A549 treated with GW870086 at 1 μM for 4 hours (cell line): ENCODE measurements at places on chromosomes 7 and 10. TPM values are rescaled to one million over a fixed set of nuclear protein-coding genes. Genes with fewer than 3 reads are reported as not detected.

Gene KLHDC10
- total RNA-seq = 9.4 to 15.9 TPM (median 13.7 TPM) in 5 replicates

Gene NRAP
- not detected in 5 replicates for total RNA-seq

Gene TLX1
- not detected in 5 replicates for total RNA-seq

Gene MYO1G
- 0.10 to 0.26 TPM (median 0.17 TPM) in 5 replicates for total RNA-seq

Gene SH2B2
- total RNA-seq = 2.1 to 3.8 TPM (median 3.6 TPM) in 5 replicates

Gene SYT15B
- 2.5 to 3.9 TPM (median 2.8 TPM) in 5 replicates for total RNA-seq

Gene TMEM168
- 8.1 to 10.7 TPM (median 9.0 TPM) in 5 replicates for total RNA-seq

Gene ACHE
- total RNA-seq = 2.2 to 3.0 TPM (median 2.8 TPM) in 5 replicates

Gene TYW1B
- 2.2 to 2.8 TPM (median 2.6 TPM) in 5 replicates for total RNA-seq

Gene SPDYE8
- total RNA-seq = not detected in 5 replicates

Gene NUDT13
- total RNA-seq = 2.5 to 5.4 TPM (median 3.5 TPM) in 5 replicates

Gene ZCCHC24
- 2.0 to 4.4 TPM (median 3.7 TPM) in 5 replicates for total RNA-seq

Gene SLC18A3
- total RNA-seq = not detected in 5 replicates

Gene AFAP1L2
- 23.2 to 30.5 TPM (median 28.2 TPM) in 5 replicates for total RNA-seq

Gene CCDC3
- 0.86 to 1.3 TPM (median 0.91 TPM) in 5 replicates for total RNA-seq

Gene PDZD7
- 0.67 to 1.3 TPM (median 0.90 TPM) in 5 replicates for total RNA-seq

Gene TMEM130
- total RNA-seq = 0.27 to 0.57 TPM (median 0.31 TPM) in 5 replicates

Gene MMD2
- total RNA-seq = not detected in 5 replicates

Gene JCAD
- 8.7 to 12.0 TPM (median 11.2 TPM) in 5 replicates for total RNA-seq

Gene AKR1D1
- 0.18 to 0.23 TPM in 2 of 5 replicates, not detected in the others for total RNA-seq

Gene AVL9
- total RNA-seq = 21.7 to 32.8 TPM (median 30.2 TPM) in 5 replicates

Gene MAGI2
- total RNA-seq = 0.21 to 0.45 TPM (median 0.36 TPM) in 5 replicates

Gene GSDME
- 37.8 to 47.8 TPM (median 41.9 TPM) in 5 replicates for total RNA-seq

Gene MYPN
- total RNA-seq = 2.0 to 2.9 TPM (median 2.3 TPM) in 5 replicates

Gene WNT8B
- not detected in 5 replicates for total RNA-seq

Gene AKR1B15
- total RNA-seq = 18.9 to 39.8 TPM (median 34.3 TPM) in 5 replicates

Gene SKIDA1
- total RNA-seq = 0.61 to 1.1 TPM (median 0.91 TPM) in 5 replicates

Gene CPA4
- 3.2 to 5.4 TPM (median 4.7 TPM) in 5 replicates for total RNA-seq

Gene TSPAN12
- total RNA-seq = 0.38 to 0.63 TPM (median 0.49 TPM) in 5 replicates

Gene TMEM248
- total RNA-seq = 77.6 to 92.1 TPM (median 84.1 TPM) in 5 replicates

Gene GPR37
- total RNA-seq = 0.34 to 0.74 TPM (median 0.64 TPM) in 5 replicates

Gene SLC16A9
- 0.06 to 0.17 TPM (median 0.07 TPM) in 5 replicates for total RNA-seq

Gene SEMA3D
- total RNA-seq = 0.03 to 0.09 TPM (median 0.08 TPM) in 4 of 5 replicates, not detected in the other

Gene CREB5
- total RNA-seq = 3.2 to 5.5 TPM (median 4.9 TPM) in 5 replicates

Gene TAS2R4
- total RNA-seq = 0.12 to 0.17 TPM (median 0.13 TPM) in 4 of 5 replicates, not detected in the other

Gene SRRM3
- total RNA-seq = 8.2 to 12.5 TPM (median 11.2 TPM) in 5 replicates

Gene NIPSNAP2
- total RNA-seq = 42.8 to 58.6 TPM (median 52.1 TPM) in 5 replicates
